ENCODE measurements at places on chromosomes 16 and 17. TPM values are rescaled to one million over a fixed set of nuclear protein-coding genes. Genes with fewer than 3 reads are reported as not detected.

SSTR5 gene
- total RNA-seq, result not detected

TNFRSF17 gene
- total RNA-seq, result not detected

GRCh38 chr16:83365166-83365565 lies 442.6 kb upstream of the HSBP1 start:
- no peak for DNase-seq

DNA sequence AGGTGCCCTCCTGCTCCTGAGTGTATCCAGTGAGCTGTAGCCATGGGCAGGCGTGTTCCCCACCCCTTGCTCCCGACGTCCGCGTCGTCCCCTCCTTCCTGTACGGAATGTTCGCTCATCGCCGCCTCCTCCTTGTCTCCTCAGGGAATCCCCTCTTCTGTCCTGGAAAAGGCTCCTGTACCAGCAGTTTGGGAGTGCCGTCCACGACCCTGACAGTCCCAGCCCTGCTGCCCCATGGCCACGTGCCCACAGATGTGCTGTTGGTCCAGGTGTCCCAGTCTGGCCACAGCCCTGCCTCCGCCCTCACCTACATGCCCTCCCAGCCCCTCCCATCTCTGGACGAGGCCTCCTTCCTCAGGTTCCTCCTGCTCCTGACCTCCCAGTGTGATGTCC lies 30.2 kb downstream of the OR1D5 start:
- no peak for DNase-seq

- DNase-seq, result no peak
These were observed 66.9 kb downstream of the RNF213 start for GRCh38 chr17:80327518-80327917.

All from osteocyte (in vitro differentiated cells).